Stimulated activated CD8-positive, alpha-beta memory T cell treated with anti-CD3 and anti-CD28 coated beads, Interleukin-7, amount 100 ng/mL, for 4 hours (primary cell): ENCODE measurements at places on chromosomes 2 and 18.
A peak's percentile ranks its signal among the peaks of the same experiment; 100 is the strongest.

DNA sequence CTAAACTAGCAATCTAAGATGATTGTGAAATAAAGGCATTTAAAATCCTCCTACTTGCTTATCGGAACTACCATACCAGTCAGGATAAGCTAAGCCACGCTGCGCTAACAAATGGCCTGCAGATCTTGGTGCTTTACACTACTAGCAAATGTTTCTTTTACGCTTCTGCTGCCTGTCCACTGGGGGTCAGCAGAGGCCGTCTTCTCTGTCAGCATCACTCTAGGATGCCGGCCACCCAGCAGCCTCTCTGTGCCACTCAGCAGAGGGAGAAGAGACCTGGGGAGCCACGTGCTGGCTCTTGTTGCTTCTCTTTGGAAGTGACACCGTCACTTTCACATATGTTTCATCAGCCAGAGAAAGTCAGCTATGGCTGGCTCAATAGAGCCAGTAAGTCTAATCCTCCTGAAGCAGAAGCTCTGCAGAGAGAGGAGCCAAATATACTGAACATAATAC lies 36.6 kb downstream of the COPS8 start:
- peak; percentile 5 for DNase-seq

DNA sequence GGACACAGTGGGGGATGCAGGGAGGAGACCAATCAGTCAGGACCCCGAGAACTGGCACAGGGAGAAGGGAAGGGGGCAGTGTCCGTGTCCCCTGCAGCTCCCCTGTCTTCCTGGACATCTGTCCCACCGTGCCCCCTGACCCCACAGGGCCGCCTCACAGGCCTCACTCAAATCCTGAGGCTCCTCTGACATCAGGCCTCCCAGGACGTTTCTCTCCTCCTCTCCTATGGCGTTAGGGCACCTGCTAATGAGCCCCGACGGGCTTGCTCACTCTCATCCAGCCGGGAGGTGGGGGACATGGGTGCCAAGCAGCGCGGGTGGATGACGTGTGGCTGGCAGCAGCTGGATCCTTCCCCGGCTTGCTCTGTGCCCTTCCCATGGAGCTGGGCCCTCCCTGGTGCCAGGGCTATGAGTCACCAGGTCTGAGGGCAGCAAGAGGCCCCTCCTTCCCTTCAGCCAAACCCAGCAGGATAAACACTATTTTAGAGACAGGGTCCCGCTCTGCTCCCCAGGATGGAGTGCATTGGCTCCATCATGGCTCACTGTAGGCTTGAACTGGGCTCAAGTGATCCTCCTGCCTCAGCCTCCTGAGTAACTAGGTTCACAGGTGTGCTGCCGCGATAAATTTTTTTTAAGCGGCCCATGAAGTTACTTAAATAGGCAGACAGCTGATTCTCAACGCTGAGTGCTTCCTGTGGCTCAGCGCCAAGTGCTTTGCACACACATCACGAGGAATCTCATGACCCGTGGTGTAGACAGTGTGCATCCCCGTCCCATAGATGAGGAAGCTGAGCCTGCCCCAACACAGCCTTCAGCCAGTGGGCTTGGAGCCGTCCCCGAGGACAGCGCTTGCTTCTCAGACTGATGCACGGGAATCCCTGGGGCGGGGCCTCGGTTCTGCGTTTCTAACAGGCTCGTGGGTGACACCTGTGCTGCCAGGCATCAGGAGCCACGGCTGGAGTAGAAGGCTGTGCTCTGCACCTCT lies 64.5 kb upstream of the HDAC4 start:
- no peak for DNase-seq

GRCh38 chr18:23350188-23350587 lies 102.9 kb upstream of the RIOK3 start:
- DNase-seq: no peak

DNA sequence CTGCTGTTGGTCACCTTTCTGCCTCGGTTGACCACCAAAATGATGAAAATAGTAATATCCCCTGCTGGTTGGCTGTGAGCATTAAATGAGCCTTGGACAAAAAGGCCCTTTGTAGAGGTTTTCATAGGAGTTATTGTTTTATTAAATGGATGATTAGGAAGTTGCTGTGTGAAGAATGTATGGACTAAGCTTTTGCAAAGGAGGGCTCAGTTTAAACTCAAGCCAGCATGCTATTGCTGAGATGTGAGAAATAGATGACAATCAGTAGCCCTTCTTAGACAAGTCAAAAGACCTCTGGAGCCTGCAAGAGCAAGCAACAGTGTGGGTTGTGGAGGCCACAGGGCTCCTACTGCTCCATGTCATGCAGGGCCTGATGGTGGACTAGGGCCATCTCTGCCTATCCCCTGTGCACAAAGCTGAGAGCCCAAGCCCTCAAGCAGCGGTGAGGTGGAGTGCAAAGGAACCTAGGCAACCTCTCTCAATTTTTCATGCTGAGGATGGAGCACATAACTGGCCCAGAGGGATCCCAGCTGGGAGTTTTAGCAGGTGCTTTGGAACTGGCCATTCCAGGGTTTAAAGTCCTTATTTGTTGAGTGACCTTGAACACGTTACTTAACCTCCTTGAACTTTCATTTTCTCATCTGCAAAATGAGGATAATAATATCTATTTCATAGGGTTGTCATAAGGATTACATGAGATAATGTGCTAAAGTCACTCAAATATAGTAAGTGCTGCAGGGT lies 37.1 kb downstream of the FOSL2 start:
- no peak for DNase-seq

DNA sequence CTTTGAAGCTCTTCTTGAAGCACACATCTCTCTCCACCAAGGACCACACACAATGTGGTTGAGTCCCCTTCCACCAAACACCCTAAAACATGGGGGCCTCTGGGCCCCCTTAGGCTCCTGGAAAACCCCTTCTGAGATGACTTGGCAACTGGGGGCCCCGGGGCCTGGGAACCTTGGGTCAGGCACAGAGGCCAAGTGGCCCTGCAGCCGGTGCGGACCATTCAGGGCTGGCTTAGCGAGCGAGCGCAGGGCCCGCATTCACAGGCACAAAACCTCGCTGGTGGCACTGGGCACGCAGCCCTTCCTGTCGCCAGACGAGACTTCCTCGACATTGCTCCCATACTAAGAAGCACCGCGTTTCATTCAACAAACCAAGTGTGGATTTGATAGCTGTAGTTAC lies 111.2 kb upstream of the ID2 start:
- no peak for DNase-seq

GRCh38 chr2:104539649-104540048 lies 314.3 kb upstream of the POU3F3 start:
- no peak for DNase-seq

- no peak for DNase-seq
Measured at GRCh38 chr2:206352571-206352970, 78.1 kb downstream of the ZDBF2 start.
